Aortic smooth muscle cell (primary cell): ENCODE measurements at places on chromosomes 13 and 19. TPM values are rescaled to one million over a fixed set of nuclear protein-coding genes. Genes with fewer than 3 reads are reported as not detected.

The HIF3A gene
- 0.40 and 1.1 TPM in 2 replicates for total RNA-seq

The OR10H1 gene
- not detected in 2 replicates for total RNA-seq

The GAPDHS gene
- not detected in 2 replicates for total RNA-seq

The PRSS57 gene
- not detected in 2 replicates for total RNA-seq

The NLRP7 gene
- not detected in 2 replicates for total RNA-seq

The ERICH6B gene
- total RNA-seq = not detected in 2 replicates

The PDX1 gene
- not detected in 2 replicates for total RNA-seq

The LRRC25 gene
- total RNA-seq = 0.06 TPM in 1 of 2 replicates, not detected in the other

The ZNF415 gene
- 12.7 and 12.9 TPM in 2 replicates for total RNA-seq

The PALM gene
- 2.1 and 5.8 TPM in 2 replicates for total RNA-seq

The COL5A3 gene
- 3.5 and 6.3 TPM in 2 replicates for total RNA-seq

The BRME1 gene
- 0.87 and 1.2 TPM in 2 replicates for total RNA-seq

The LILRA1 gene
- not detected in 2 replicates for total RNA-seq

The RNF17 gene
- not detected in 2 replicates for total RNA-seq

The GRK1 gene
- not detected in 2 replicates for total RNA-seq

The MISP gene
- total RNA-seq = under 0.01 TPM in 1 of 2 replicates, not detected in the other

The C19orf85 gene
- total RNA-seq = not detected in 2 replicates

The RGCC gene
- 1.7 and 3.0 TPM in 2 replicates for total RNA-seq

The HCST gene
- total RNA-seq = 0.79 and 1.2 TPM in 2 replicates

The KRTDAP gene
- total RNA-seq = not detected in 2 replicates

The RFPL4A gene
- not detected in 2 replicates for total RNA-seq

The SLC25A41 gene
- total RNA-seq = not detected in 2 replicates

The FBXO27 gene
- total RNA-seq = 1.2 and 1.8 TPM in 2 replicates
